ENCODE measurements at places on chromosomes 16 and 17.

- peak; percentile 38 for DNase-seq
Observed at GRCh38 chr16:64182985-64183384, 938.9 kb downstream of the CDH11 start.

DNA sequence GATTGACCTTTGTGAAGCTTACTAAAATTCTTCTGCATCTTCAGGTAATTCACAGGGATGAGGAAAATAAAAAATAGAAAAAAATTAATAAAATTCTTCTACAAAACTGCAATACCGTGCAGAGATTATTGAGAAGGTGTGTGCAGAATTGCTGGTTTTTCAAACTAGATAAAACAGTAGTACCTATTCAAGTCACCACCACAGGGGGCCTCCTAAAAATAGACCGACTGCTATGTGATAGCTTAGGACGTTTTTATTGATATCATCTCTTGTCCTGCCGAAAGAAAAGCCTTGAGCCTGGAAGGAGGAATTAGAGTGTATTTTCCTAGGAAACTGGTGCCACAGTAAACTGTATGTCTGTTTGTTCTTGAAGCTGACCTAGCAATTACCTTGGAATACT lies 325.9 kb downstream of the ZFHX3 start:
- DNase-seq: no peak

DNA sequence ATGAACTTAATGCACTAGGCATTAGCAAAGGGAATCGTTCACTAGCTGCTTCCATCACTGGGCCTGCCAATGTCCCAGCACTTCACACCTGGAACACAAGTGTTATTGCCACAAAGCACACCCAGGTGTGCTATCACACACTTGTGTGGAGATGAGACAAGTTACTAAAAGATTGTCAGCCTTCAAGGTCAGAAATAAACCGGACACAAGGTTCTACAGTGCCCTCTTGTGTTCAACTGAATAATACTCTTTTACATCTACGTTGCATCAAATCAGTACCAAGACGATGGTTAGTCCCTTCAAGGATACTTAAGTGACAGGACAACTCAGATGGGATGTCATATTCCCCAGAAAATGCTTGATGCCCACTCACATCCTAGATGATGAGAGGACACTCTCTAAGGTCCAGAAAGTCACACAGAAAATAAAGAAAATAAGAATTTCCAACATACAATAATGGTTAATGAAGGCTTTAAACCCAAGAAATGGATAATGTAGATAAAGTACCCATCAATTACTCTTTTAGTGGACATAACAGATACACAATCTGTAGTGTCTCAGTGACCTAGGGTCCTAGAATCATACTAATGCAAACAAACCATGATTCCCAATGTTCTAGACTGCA lies 16.4 kb upstream of the GLG1 start:
- DNase-seq: peak; percentile 71

GRCh38 chr16:49623501-49624266 lies 232.2 kb downstream of the ZNF423 start:
- DNase-seq: no peak

GRCh38 chr17:45333702-45334092 lies 16.9 kb upstream of the MAP3K14 start:
- no peak for DNase-seq
